ENCODE measurements at places on chromosomes 1 and 21.

- peak; percentile 95 for DNase-seq
Measured at GRCh38 chr1:167442142-167442848, 76.0 kb downstream of the CD247 start.

- no peak for DNase-seq
Measured at GRCh38 chr1:116122955-116123757, 12.0 kb downstream of the MAB21L3 start.

GRCh38 chr1:217660353-217661062, 29.4 kb downstream of the SPATA17 start:
- DNase-seq, result no peak

- no peak for DNase-seq
Measured at GRCh38 chr1:161743231-161743630, 6.4 kb upstream of the DUSP12 start.

DNA sequence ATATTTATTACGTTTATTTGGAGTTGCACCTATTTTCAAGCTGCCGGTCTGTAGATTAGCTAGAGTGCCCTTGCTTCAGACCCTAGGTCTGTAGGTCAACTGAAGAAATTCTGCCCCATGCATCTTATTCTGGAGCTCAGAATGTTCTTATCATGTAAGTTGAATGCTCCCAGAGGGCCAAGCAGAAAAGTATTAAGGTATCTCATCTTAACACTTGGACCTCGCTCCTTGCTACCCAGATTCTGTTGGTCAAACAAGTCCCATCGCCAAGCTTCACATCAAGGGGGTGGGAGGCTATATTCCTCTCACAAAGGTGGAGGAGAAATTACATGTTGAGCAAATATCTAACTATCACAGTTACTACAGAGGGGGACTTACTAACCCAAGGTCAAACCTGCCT, 187.7 kb downstream of the C1orf94 start:
- DNase-seq, result no peak

DNA sequence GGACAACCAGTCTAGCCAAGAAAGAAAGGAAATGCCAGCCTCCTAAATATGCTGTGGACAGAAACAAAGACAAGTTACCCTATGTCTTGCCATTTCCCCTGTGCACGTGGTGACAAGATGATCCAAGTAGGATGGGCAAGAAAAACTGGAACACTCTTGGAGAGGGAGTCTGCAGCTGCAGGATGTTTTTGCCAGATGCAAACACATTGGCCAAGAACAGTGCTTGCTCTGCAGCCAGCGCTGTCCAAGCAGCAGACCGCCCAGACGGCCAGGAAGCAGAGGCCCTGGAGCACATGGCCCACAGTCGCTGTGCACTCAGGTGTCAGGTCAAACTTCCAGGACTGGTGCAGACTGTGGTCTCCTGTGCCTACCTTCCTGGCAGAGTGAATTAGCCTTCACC, 189.3 kb downstream of the SLC35F3 start:
- no peak for DNase-seq

- no peak for DNase-seq
Measured at GRCh38 chr1:220962031-220962751, 82.9 kb downstream of the HLX start.

DNA sequence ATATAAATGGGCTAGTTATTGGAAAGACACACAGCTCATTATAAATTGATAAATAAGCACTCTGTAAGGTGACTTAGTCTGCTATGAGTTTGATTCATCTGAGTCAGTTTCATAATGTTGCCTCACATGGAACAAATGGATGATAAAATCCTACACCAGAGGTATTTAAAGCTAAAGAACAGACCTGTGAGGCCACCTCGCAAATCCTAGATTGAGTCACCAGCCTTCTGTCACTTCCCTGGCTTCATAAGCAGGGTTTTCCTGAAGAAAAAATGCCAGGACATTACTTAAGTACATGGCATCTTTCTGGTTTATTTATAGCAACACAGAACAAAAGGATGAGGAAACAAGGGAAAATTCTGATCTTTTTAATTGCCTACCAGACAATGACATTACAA, 18.4 kb downstream of the CD2 start:
- no peak for DNase-seq

DNA sequence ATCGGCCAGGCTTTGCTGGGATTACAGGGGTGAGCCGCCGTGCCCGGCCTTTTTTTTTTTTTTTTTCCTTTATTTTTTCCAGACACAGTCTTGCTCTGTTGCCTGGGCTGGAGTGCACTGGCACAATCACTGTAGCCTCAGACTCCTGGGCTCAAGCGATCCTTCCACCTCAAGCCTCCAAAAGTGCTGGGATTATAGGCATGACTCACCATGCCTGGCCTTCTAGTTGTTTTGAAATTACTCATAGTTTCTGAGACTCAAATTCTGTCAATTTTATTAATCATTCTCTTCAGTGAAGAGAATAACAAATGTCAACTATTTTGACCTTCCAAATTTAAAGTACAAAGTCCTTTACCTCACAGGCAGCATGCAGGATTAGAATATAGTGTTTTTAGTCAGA, 374.5 kb downstream of the PLA2G4A start:
- no peak for DNase-seq

DNA sequence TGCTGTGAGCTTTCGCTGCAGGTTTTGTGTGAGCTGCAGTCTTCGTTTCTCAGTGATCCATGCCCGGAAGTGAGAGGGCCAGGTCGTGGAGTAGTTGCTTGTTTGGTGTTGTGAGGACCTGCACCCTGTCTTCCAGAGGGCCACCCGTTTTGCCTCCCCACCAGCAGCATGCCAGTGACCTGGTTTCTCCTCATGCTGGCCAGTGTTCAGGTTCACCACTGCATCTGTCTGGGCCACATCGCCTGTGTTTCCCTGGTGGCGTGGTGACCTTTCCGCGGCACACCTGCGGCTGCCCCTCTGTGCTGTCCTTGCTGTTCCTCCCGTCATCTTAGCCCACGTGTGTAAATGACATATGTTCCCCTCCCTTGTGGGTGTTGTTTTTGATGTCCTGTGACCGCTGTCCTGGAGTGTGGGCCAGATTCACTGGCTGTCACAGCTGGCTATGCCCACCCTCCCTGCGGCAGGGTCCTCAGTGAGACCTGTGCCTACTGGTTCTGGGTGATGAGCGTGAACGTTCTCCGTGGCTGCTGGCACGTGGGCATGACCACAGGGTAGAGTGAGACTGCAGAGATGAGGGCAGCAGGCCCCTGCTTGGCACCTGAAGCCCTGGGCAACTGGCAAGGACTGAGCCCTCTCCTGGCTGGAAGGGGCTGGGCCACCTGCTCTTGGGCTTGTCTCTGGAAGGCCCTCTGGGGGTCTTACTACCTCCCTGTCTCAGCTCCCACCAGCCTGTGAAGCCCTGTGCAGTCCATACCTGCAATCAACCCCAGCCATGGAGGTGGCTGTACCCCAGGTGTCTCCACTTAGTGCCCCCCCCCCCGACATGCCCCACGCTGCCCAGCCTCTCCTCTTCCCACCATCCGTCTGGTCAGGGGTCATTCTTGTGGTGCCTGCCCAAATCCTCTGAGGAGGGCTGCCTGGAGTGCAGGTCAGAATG, 7.3 kb downstream of the IBA57 start:
- DNase-seq, result peak; percentile 62

DNA sequence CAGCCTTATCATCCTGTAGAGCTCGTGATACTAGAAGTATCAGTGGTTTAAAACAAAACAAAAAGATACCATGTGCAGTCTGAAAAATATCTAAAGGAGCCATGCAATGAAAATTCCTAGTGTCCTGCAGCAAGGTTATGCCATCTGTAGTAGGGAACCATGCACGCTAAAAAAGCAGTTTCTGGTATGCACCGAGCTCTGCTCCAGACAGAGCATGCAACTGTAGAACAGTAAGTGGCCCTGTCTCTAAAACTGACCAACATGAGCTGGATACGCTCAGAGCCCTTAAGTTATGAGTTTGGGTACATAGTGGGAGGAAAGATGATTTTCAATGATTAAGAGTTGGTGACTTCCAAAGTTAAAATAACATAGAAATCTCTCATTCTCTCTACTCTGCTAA, 159.3 kb upstream of the ADAMTS5 start:
- no peak for DNase-seq

GRCh38 chr1:225697428-225697827, 44.5 kb upstream of the ENAH start:
- no peak for DNase-seq

GRCh38 chr1:109786531-109787021, 22.9 kb upstream of the EPS8L3 start:
- peak; percentile 39 for DNase-seq

DNA sequence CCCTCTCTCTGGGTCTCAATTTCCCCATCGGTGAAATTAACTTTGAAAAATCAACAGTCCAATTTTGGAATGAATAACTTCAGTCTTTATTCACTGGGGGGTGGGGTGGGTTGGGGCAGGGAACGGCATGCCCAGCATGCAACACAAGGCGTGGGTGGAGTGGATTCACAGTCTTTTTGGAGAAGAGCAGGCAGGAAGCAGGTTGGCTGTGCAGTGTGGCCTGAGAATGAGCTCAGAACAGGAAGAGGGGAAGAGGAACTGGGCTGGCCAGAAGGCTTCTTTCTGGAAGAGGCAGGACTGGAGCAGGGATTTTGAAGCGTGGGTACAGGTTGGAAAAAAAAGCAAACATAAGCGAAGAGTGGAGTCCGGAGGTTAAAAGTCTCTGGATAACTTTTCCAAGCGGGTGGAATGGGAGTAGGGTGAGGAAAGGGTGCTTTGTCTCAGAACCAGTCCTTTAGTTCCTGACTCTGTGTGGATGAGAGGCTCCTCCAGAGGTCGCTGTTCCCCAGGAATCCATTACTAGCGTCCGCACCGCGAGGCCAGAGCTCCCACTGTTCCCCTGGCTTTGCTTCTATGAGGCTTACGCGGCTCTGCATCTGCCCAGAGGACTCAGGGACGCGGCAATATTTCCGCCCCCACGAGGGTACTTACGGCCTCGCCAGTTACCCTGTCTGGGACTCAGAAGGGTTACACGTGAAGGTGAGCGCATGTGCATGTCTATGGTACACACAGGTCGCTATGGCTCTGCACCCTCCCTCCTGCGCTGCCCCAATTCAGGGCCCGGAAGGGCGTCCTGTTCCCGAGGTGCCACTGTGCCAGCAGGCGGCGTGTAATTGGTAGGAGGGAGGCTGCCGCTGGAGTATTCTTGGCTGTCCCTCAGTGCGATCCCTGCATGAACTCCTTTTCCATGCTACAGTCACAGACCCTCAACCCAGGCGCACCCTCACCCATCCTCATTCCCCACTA, 5.5 kb upstream of the FOXD2 start:
- DNase-seq, result peak; percentile 85

DNA sequence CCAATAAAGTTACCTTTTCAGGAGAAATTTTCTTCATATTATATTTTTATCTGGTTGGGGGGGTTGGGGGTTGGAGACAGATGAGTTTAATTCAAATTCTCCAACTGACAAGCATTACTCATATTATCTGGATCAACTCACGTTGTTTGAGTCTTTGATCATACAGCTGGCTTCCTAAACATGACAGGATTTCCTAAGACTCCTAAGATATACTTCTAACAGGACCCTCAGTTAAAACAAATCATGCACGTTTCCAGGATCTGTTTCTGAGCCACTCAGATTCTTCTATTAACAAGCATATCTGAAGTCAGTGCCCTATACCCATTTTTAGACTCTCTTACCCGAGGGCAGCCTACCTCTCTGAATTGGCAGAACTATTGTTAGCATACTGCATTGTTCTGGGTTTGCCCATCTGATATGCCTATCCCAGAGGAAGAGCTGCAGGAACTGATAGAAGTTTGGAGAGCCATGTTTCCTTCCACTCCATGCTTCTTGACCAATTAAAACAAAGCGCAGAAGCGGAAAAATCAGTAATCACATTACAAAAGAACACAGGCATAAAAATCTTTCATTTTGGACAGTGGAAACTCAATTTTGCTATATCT, 653.9 kb downstream of the LTN1 start:
- no peak for DNase-seq

DNA sequence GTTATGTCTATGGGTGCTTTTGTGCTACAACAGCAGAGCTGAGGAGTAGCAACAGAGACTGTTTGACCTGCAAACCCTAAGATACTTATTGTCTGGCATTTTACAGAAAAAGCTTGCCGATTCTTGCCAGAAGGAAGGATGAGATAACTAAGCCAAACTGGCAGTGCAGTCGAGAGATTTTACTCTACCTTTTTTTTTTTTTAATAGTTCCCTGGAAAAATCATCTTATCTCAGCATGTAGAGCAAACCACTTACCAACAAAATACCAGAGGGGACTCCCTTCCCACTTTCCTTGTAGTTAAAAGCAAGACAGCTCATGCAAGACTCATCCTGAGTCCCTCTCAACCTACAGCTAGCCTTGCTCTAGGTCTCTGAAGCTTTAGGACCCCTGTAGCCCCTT, 132.9 kb downstream of the SYT2 start:
- no peak for DNase-seq

DNA sequence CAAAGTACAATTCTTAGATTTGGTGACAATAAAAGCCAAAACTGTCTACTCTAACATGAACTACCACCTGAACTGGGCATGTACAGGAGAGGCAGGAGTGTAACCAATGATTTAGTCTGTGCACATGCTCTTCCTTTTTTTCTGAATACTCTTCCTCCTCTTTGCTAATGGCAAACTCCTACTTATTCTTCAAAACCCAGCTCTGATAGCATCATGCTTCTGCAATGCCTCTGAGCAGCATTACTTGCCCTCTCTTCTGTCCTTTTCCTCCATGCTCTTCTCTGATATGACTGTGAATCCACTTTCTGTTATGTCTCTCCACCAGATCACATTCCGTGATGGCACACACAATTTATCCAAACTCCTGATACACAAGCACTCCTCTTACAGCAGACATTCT, 31.4 kb downstream of the CNN3 start:
- DNase-seq, result no peak

DNA sequence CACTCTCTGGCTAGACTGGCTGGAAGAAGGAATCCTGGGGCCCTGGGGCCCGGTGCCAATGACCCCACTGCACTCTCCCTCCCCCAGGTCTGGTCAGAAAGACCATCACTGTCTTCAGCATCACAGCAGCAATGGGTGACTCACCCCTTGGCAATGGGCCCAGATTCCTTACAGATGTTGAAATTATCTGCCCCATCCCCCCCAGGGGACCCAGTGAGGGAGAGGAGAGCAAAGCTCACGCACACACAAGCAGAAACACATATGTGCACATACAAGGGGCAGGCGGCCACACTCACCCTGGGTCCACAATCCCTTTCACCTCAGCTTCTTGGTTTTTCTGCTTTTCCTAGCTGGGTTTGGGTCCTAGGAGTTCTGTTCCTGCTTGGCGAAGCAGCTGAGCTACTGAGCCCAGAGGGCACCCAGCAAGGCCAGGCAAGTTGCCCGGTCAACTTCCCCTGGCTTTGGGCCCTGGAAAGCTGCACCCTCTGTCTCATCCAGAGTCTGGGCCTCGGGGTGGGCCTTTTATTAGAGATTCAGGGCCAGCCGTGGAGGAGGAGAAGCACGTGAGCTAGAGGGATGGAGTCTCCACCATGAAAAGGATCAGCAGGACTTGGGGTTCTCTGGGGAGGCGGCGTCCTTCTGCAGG, 2.6 kb downstream of the COL16A1 start:
- peak; percentile 74 for DNase-seq

- DNase-seq, result no peak
Measured at GRCh38 chr1:241985787-241986186, 13.1 kb downstream of the MAP1LC3C start.

DNA sequence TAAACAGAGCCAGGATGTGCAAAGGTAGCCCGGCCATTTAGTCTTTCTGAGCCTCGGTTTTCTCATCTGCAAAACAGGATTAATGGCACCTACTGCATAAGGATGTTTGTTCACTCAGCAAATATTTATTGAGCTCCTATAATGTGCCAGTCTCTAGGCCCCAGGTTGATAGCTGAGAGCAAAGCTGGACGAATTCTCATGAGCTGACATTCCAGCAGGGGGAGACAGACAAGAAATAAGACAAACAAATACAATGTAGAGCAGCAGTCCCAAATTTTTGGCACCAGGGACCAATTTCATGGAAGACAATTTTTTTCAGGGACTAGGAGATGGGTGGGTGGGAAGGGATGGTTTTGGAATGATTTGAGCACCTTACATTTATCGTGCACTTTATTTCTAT, 74.3 kb upstream of the PAX7 start:
- no peak for DNase-seq
